ENCODE measurements at places on chromosomes 4 and X. TPM values are rescaled to one million over a fixed set of nuclear protein-coding genes. Genes with fewer than 3 reads are reported as not detected.

DNA sequence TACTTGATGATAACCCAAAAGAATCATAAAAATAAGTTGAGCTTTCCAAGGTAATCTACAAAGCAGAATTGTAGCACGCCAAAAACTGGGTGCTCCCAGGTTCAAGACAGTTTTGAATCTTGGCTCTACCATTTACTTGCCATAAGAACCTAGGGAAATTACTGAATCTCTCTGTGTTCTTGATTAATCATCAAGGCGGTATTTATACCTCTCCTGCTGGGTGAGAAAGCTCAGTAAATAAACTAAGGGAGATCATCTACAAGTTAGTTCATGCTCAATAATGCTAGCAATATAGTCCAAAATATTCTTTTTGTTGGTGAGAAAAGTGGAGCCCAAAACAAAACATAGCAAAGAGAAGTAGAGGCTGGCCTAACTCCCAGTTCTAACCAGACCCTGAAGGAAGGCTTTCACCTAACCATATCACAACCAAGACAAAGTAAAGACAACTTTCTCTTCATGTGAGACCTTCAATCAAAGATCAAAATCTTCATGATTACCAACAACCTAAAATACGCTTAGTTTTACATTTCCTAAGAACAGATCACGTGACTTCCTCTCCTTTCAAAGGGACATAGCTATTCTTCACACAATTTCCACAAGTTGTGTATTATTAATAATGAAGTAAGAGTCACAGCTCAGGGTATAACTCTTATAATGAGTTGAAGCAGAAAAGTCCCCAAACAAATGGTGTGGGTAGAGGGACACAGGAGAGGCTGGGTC, 34.4 kb downstream of the TNIP3 start:
- H3K27me3 ChIP-seq = no peaks in the 10 kb centered on the region
- no peaks in the 10 kb centered on the region for H3K36me3 ChIP-seq
- H3K4me1 ChIP-seq = no peaks in the 10 kb centered on the region
- no peak for DNase-seq
- H3K4me3 ChIP-seq = no peak overlapping the region
- no peak overlapping the region for H3K27ac ChIP-seq

C1QTNF7 gene
- 6.0 TPM for total RNA-seq

SORBS2 gene
- total RNA-seq = 175 TPM

DNA sequence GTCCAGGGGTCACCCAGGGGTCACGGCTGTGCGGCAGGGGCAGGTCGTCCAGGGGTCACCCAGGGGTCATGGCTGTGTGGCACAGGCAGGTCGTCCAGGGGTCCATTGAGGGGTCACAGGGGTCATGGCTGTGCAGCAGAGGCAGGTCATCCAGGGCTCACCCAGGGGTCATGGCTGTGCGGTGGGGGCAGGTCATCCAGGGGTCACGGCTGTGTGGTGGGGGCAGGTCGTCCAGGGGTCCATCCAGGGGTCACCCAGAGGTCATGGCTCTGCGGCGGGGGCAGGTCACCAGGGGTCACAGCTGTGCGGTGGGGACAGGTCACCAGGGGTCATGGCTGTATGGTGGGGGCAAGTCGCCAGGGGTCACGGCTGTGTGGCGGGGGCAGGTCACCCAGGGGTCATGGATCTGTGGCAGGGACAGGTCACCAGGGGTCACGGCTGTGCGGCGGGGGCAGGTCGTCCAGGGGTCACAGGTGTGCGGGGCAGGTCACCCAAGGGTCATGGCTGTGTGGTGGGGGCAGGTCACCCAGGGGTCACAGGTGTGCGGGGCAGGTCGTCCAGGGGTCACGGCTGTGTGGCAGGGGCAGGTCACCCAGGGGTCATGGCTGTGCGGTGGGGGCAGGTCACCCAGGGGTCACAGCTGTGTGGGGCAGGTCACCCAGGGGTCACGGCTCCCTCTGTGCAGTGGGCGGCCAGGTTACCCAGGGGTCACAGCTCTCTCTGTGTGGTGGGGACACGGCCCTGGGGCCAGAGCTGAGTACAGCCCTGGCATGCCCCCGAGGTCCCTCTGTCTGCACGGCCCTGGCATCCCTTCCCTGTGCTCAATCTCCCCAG, 16.0 kb downstream of the ATP5ME start:
- H3K27me3 ChIP-seq = no peaks in the 10 kb centered on the region
- no peaks in the 10 kb centered on the region for H3K36me3 ChIP-seq
- no peak overlapping the region for H3K27ac ChIP-seq
- no peaks in the 10 kb centered on the region for H3K4me1 ChIP-seq
- no peak for DNase-seq

DCTD gene
- 69.5 TPM for total RNA-seq

All from prostate gland (tissue), 2 donors.